ENCODE measurements at places on chromosomes 7 and 10.

GRCh38 chr7:33099154-33099940 lies 9.9 kb downstream of the RP9 start:
- no peak for DNase-seq

DNA sequence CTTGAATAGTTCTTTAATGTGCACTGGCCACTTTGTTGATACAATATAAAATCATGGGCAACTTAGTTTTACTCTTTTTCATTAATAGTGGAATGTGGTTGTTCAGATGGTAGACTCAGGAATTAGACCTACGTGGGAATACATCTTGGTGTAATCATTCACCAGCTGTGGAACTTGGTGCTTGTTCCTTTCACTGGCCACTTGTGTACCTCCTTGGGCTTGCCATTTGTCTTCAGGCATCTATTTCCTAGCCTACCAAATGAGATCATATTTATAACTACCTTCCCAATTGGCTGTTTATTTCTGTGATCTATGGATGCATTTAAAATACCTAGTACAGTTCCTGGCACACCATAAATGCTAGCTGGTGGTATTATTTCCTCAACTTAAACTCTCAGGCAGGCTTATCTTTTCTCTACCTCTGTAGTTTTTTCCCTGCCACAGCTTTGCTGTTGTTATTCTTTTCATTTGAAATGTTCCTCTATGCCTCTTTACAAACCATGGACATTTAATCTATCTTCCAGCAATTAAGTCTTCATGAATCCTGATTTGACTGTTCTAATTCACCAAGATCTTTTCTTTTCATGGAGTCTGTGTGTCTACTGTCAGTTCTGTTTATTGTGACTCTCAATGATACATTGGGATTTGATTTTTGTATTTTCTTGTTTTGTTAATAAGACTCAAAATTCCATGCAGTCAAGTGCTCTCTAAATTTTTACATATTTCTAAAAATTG lies 113.0 kb downstream of the ADAM22 start:
- no peak for DNase-seq

DNA sequence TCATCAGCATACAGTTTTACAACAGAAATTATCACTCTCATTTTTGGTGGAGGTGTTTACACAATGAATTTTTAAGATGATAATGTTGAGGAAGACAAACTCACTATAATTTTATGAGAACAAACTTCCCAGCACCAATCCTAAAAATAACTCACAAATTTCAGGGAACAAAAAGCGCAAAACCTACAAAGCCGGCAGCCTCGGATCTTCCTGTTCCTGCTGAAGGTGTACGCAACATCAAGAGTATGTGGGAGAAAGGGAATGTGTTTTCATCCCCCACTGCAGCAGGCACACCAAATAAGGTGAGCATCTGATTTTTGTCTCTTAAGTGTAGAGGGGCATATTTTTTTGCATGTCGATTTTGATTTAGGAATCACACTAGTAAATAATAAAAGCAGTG lies 26.5 kb upstream of the AGBL3 start:
- DNase-seq = no peak

DNA sequence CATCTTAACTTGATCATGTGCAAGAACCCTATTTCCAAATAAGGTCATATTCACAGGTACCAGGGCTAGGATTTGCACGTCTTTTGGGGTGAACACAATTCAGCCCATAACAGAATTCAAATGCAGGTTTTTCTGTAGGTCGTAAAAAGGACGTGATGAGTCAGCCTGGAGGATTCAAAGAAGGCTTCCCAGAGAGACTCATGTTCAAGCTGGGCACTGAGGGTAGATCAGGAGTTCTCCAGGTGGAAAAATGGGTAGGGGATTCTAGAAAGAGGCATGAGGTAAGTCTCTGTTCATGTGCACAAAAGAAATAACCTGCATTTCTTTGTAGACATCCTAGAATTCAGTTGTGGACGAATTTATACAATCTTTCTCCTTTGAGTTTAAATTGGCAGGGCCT lies 160.4 kb downstream of the RPS24 start:
- no peak for DNase-seq

Measured in fibroblast of mammary gland (primary cell).